NCI-H446 treated with DMSO at 0.1 percent for 48 hours (cell line): ENCODE measurements at places on chromosomes 1 and 21.

DNA sequence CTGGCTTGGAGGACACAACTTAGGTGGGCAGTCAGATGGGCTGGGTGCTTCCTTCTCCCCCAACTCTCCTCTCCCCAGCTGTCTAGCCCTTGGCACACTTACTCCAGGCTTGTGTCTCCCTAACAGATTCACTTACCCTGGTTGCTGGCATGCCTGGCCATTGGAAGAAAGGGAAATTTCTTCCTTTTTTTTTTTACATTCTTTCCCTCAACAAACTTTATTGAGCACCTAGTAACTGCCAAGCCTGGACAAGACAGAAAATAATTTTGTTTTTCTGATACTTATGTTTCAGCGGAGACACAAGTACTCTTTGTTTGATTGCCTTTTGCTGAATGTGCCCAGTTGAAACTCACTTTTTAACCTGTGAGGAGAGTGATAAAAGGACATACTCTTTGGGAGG lies 144.3 kb upstream of the KCNJ6 start:
- no peak for DNase-seq

DNA sequence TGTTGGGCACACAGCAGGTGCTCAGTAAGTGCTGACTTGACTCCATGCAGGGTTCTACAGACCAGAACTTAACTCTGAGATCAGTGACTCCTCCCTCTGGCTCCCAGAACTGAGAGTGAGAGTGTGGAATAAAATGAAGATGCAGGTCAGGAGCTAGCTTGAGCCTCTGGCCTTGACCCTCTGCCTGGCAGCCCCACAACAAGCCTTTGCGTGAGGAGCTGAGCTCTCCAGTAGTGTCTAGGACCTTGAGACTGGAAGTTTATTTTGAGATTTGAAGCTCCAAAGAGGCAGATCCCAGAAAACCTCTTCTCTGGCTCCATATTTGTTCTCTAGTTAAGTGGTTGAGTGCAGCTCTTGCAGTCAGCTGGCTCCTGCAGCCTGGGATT lies 3.4 kb upstream of the WNT2B start:
- no peak for DNase-seq

DNA sequence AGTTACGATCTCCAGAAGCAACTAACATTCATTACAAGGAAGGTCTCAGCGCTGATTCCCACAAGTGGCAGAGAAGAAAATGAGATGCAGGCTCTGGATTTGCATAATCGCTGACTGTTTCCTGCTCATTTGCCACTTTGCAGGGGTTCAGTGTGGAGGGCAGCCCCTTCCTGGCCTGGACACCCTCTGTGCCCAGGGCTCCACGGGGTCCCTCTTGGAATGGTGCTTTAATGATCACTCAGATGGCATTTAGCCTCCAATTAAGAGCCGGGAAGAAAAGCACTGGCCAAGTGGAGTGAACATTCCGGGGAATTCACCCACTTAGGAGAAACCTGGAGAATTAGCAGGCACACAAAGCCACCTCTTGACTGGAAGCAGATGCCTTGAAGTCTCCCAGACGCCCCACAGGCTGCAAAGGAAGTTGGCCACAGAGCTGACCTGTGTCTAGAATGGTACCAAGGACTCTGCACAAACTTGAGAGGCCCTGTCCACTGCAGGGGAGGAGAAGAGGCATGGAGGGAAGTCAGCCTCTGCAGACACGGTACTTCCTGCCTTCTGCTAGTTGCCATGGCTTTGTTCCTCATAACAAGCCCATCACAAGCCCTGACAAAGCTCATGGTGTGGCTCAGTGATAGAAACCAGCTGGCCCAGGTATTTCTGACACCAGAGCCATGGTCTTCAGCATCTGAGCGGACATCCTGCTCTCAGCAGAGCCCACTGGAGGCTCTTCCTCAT lies 157.2 kb downstream of the KAZN start:
- DNase-seq: no peak

GRCh38 chr1:2583871-2584351 lies 2.7 kb upstream of the PRXL2B start:
- DNase-seq: no peak

DNA sequence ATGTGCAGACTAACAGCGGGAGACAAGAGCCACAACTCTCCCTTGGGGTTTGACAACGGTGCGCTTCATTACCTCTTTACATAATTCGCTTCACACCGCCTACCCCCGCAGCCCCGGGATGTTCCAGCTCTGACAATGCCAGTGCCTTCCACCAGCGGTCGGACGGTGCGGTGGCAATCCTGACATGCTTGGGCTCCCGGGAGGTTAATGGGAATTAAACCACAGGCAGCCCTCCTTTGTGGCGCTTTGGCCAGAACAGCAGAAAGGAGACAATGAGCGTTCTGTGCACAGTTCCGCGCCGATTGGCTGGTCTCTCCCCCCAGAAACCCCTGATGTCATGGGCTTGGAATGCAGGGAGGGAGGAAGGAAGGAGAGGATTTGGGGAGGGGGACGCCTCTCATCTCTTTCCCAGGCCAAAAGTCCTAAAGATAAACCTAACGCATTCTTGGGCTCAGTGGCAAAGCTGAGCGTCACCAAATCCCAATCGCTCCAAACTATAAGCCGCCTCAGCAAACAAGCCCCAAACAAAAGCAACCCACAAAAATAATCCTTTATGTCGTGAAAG lies 1.3 kb downstream of the CNN3 start:
- DNase-seq: peak; percentile 85

DNA sequence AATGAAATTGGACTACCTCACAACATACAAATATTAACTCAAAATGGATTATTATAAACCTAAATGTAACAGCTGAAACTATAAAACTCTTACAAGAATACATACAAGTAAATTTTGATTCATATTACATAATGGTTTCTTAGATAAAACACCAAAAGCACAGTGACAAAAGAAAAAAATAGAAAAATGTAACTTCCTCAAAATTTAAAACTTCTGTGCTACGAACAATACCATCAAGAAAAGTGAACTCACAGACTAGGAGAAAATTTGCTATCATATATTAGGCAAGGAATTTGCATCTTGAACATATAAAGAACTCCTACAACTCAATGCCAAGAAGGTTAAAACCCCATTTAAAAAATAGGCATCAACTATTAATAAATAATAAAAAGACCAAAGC lies 31.2 kb downstream of the ANGPTL3 start:
- no peak for DNase-seq

DNA sequence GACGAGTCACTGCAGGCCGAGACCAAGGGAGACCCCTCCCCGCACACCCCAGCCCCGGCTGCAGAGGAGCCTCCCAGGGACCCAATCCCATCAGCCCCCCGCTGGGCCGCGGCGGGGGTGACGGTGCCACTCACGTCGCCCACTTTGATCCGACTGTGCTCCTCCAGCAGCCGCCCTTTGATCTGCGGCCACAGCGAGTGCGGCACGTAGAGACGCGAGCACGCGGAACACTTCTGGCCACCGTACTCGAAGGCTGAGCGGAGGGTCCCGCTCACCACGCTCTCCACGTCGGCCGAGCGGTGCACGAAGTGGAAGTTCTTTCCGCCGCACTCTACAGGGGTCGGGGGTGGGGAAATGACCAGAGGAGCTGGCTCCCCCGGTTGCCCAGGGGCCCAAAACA lies 17.8 kb upstream of the TAS1R2 start:
- DNase-seq: no peak

DNA sequence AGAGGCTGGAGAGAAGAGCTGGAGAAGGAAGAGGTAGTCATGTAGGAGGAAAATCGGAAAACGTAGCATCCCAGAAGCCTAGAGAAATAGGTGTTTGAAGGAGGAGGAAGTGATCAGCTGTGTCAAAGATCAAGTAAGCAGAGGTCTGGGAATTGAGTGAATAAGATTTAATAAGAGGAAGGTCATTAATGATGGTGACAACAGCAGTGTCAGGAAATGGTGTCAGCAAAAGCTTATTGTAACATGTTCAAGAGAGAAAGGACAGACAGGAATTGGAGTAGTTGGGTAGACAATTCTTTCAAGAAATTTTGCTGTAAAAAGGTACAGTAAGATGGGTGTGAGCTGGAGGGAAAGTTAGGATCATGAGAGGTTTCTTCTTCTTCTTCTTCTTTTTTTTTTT lies 41.6 kb upstream of the SLC6A9 start:
- no peak for DNase-seq

- DNase-seq: peak; percentile 32
These were observed 107.8 kb downstream of the LYST start for GRCh38 chr1:235758931-235759330.

GRCh38 chr21:36567216-36567885 lies 87.4 kb upstream of the CLDN14 start:
- DNase-seq: no peak

DNA sequence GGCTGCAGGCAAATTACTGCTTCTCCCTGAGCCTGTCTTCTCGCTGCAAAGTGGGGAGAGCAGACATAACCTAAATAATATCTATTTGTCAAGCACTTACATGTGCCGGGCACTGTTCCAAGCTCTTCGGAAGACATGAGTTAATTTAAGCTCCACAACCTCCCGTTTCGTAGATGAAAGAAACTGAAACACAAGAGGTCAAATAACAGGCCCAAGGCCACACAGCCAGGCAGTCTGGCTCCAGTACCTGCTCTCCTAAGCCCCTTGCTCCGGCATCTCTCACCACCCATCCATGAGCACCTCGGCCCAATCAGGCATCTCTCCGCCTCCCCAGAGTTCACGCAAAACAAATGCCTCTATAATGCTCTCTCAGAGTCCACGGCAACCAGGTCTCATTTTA lies 65.4 kb downstream of the TAS1R2 start:
- DNase-seq: no peak

GRCh38 chr1:214102907-214103306 lies 115.1 kb downstream of the PROX1 start:
- DNase-seq: no peak

- DNase-seq: no peak
These were observed 339.1 kb downstream of the NTNG1 start for GRCh38 chr1:107479865-107480350.

DNA sequence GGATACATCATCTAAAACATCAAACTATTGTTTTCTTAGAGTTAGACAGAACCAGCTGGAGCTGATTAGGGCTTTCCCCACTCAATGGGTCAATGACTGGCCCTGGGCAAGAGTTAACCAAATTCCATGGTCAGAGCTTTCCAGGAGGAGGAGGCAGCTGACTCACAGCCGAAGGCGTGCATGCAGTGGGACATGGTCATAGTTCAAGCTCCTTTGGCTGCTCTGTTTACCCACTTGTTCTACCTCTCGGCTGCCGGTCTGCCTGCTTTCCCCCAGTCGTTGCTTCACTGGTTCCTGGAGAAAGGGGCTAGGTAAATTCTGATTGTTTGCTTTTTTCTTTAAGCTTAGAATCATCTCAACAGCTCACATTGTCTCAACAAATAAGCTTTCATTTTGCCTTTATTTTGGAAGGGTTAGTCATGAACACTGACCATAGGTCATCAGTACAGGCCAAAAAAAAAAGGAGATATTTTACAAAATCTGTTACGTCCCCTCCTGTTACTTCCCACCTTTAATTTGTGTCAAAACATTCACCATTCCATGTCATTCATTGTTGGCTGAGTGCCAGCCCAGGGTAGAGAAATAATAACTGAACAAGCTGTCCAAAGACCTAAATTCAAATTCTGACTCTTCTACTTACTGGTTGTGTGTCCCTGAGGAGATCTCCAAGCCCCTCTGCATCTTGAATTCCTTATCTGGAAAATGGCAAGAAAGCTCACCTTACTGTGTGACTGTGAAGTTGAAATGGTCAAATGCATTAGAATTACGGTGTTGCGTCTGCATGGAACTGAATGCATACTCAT lies 12.0 kb downstream of the MAB21L3 start:
- no peak for DNase-seq

- no peak for DNase-seq
These were observed 45.7 kb downstream of the CAPZB start for GRCh38 chr1:19439464-19440171.

DNA sequence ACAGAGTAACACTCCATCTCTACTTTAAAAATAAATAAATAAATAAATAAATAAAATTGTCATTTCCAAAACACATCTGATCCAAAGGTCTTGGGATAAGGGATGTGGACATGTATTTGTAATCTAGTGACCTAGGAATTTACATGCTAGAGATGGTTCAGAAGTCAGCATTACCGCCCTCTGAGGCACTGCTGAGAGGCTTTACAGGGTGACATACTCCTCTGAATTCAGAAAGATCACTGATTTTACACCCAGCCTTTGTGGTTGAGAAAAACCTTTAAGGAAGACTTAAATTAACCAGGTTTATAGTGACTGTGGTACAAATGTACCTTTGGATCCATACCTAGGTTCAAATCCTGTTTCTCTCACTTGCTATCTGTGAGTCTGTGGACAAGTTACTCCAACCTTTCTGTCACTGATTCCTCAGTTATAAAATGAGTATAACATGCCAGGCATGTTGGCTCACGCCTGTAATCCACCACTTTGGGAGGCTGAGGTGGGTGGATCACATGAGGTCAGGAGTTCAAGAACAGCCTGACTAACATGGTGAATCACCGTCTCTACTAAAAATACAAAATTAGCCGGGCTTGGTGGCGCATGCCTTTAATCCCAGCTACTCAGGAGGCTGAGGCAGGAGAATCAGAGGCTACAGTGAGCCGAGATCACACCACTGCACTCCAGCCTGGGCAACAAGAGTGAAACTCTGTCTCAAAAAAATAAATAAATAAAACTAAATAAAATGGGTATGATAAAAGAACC lies 20.1 kb downstream of the OSBPL9 start:
- DNase-seq: no peak

DNA sequence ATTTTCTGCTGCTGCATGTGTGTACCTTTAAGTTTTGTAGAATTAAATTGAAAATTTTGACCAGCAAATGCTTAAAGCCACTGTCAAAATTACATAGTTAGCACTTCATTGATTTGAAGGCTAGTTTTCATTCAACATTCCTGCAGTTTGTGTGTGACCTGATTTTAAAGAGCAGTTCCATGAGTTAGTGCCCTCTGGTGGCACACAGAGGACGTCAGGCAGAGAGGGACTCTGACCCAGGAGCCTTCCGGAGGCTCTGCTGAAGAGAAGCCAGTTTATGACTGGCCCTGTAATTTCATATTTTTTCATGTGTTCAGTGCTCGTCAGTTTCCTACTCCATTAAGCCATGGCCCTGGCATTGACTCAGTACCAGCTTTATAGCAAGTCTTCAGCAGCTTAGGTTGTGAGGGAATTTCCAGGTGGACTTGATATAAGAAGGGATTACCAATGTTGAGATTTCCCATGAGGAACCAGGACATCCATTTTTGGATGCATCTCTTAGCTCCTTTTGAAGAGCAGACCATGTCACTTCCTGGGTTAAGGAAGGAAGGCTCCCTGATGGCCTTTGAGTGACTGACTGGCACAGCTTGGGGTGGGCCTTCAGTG lies 104.7 kb downstream of the CAMTA1 start:
- DNase-seq: no peak
